ENCODE measurements at places on chromosomes 1 and 21.

- DNase-seq = no peak
These were observed 2.6 kb downstream of the SLAMF8 start for GRCh38 chr1:159829273-159829634.

GRCh38 chr1:27001570-27002360 is 8.3 kb downstream of the TRNP1 start:
- no peak for DNase-seq

- no peak for DNase-seq
These were observed 78.6 kb upstream of the SLC44A3 start for GRCh38 chr1:94741510-94741909.

DNA sequence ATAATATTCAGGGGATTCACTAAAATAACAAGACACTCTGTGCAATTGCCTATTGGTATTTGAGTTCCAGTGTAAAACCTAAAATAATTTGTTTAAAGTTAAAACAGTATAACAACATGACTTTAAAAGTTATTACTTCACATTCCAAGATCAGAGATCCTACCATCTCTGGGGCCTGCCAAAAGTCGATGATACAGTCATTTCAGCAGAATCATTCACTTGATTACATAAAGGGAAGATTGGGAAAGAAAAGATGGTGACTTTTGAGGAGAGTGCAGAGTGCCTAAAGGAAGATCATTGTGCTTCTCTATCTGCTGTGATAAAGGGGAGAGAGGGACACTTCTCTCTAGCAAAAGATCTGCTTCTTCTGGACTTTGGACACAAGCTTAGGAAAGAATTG is 784.4 kb upstream of the ADGRL4 start:
- DNase-seq = no peak

GRCh38 chr1:240242601-240243144 is 151.0 kb downstream of the FMN2 start:
- no peak for DNase-seq

- peak; percentile 76 for DNase-seq
These were observed 50.1 kb downstream of the TIAM1 start for GRCh38 chr21:31293986-31294385.

- no peak for DNase-seq
These were observed 31.2 kb upstream of the COQ8A start for GRCh38 chr1:226908913-226909312.

- no peak for DNase-seq
These were observed 33.6 kb upstream of the CTSK start for GRCh38 chr1:150841626-150842025.

DNA sequence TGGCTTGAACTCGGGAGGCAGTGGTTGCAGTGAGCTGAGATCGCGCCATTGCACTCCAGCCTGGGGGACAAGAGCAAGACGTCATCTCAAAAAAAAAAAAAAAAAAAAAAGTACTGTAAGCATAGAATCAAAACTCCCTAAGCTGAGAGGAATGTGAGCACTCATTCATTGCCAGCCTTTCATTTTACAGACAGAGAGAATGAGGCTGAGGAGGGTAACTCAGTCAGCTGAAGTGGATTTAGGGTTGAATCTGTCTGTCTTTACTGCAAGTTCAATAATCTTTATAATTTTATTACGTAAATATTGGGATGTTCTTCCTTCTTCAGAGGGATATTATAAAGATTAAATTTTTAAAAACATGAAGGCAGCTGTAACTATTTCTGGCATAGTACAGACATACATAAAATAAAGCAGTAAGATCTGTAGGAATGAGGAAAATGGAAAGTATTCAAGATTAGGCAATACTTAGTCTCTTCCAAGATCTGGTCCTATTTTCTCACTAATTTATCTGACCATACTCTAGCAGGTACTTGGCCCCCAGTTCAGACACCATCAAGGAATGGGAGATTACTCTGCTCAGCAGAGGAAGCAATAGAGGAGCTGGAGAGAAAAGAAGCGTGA is 24.1 kb upstream of the MNDA start:
- DNase-seq = no peak

- no peak for DNase-seq
These were observed 3.7 kb upstream of the WDR47 start for GRCh38 chr1:109045595-109045994.

- no peak for DNase-seq
These were observed 687.2 kb downstream of the MATN1 start for GRCh38 chr1:30036229-30036547.

- no peak for DNase-seq
These were observed 20.7 kb downstream of the ITGB2 start for GRCh38 chr21:44899768-44900558.

DNA sequence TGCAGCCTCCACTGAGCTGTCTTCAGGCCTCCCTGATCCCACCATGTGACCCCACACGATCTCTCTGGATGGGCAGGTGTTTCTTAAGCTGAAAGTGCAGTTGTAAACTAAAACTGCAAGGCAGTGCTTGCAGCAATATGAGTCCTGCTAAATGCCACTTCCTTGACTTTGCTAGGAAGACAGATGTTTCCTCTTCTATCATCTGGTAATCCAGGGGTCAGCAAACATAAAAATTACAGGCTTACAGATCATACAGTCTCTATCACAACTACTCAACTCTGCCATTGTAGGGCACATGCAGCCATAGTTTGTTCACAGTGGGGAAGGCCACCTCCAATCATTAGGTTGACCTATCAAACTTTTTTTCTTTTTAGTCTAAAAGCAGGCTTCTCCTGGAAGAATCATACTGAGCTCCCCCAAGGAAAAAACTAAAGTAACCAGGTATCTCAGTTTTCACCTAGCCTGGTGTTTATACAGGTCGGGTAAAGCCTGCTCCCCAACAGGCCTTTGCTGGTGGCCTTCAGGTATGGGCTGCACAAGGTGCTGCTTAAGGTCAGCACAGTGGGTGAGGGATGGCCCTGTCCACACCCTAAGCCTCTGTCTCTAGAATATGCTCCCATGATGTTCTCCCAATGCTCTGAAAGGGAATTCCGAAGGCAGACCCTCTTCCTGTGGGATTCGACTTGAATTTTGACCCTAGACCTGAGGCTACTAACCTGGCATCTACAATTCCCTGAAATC is 10.8 kb downstream of the ABCA4 start:
- DNase-seq = no peak

- no peak for DNase-seq
These were observed 479.2 kb upstream of the USP24 start for GRCh38 chr1:55694310-55694801.

- peak; percentile 63 for DNase-seq
These were observed 6.8 kb downstream of the JMJD4 start for GRCh38 chr1:227728059-227728891.

- DNase-seq = no peak
These were observed 100.9 kb downstream of the PEX14 start for GRCh38 chr1:10575616-10576015.

DNA sequence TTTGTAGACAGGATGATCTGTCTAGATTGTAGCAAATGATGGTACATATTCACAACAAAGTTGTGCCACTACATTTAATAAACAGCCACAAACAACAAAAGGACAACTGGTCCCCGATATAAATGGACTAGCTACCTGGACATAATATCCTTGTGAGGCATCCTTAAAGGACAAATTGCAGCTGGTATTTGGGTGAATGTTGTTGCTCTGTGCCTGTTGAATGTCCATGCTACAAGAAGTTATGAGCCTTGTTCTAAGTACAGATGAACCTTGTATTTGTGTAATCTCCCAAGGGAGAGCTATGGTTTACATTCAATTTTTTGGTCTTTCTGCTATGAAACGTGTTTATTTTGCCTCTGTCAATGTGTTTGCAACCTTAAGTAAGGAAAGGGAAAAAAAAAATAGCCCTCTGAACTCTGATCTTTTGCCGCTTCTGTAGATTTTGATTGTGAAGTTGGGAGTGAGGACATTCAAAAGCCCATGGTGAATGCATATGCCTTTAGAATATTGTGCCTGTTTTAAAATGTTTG is 26.5 kb downstream of the SFT2D2 start:
- DNase-seq = no peak

- no peak for DNase-seq
These were observed 33.5 kb downstream of the DMAP1 start for GRCh38 chr1:44246806-44247205.

DNA sequence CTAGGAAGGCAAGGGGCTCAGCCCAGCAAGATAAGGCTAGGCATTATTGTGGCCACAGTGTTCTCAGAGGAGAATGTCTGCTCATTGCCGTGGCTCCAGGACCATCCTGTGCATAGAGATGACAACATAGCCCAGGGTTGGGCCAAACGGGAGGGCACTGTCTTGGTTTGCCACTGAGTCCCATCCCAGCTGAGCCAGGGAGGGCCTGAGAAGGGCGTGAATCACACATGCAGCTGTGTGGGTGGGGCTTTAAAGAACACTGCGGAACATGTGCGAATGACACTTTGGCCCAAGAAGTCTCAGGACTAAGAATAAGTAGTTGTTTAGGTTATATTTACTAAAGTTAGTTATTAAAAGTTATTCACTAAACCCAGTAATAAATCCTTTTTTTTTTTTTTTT is 18.5 kb downstream of the CHAF1B start:
- DNase-seq = no peak

GRCh38 chr1:86756062-86756406 is 51.7 kb downstream of the SH3GLB1 start:
- DNase-seq = no peak

DNA sequence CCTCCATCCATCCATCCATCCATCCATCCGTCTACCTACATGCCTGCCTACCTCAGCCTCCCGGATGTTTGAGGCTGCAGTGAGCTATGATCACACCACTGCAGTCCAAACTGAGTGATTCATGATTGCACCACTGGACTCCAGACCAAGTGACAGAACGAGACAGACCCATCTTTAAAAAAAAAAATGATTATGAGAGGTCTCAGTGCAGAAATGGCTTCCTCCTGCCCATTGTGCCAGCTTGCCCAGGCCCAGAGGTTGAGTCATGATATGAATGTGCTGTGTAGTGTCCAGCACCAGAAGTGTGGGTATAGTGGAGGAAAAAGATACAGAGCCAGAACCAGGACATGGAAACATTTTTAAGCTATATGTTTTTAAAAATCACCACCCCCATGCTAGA is 149.9 kb downstream of the KIF26B start:
- no peak for DNase-seq

DNA sequence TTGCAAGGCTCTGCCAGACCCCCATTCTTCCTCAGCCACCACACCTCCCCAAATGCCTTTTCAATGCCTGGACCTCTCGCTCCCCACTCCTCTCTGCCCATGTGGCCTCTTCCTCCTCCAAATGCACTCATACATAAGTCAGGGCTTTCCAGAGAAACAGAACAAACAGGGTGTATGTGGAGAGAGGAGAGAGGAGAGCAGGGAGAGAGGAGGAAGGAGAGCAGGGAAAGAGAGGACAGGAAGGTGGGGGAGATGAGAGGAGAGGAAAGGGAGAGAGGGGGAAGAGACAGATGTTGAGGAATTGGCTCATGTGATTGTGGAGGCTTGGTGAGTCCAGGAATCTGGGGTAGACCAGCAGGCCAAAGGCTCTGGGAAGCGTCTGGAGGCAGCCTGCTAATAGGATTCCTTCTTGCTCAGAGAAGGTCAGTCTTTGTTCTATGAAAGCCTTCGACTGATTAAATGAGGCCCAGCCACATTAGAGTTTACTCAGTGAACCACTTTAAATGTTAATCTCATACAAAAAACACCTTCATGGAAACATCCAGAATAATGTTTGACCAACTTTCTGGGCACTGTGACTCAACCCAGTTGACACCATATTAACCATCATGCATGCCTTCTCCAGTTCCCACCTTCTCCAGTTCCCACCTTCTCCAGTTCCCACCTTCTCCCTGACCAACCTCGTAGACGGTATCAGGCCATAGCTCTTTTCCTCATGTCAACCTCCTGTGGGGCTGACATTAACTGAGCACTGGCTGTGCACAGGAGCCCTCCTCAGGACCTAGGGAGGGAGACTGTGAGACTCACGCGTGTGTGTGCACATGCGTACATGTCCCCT is 11.3 kb upstream of the LGR6 start:
- no peak for DNase-seq

GRCh38 chr1:226874579-226875425 is 4.4 kb downstream of the PSEN2 start:
- no peak for DNase-seq

DNA sequence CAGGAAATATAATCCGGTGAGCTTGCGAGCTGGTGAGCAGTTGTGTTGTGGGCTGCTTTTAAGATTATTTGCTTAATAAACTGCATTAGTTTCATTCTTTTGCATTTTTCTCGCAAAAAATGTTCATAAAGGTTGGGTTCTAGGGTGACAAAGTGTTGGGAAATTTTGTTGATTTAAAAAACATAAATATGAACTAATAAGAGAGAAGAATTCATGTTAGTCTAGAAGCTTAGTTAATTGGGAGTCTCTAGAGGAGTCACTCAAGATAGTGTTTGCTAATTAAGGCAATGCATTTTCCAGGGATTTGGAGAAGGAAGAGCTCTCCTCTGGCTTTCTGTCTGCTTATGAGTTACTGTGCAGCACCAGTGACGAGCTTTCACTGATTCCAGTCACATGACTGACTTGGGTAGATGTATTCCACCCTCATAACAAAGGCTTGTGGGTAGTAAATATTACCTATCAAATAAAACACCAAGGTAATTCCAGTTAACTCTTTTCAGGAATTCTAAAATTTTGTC is 417.0 kb downstream of the PTBP2 start:
- no peak for DNase-seq

DNA sequence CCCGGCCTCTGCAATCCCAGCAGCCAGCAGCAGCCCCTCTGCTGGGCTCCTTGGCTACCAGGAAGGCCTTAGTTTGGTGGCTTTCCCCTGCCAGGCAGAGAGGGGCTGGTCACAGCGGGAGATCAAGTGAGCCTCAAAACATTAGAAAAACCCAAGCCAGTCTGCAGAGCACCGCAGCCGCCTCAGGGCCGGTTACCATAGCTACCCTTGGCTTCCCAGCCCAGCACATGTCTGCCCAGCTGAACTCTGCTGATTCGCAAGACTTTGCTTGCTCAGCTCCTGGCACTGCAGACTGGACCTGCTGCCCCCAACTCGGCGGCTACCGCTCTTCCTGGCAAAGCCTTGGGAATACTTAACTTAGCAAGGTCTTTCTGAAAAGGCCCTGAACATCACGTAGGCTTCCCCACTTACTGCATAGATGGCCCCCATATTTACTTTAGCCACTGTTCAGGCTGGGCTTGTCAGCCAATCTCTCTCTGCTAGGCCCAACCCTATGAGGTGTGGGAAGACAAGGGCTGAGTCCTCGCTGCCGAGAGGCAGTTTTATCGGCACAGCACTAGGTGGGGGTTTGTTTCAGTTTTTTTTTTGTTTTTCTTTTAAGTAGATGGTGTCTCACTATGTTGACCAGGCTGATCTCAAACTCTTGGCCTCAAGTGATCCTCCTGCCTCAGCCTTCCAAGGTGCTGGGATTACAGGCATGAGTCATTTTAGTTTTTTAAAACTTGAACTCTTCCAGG is 28.6 kb upstream of the PLEKHG5 start:
- no peak for DNase-seq

- DNase-seq = no peak
These were observed 40.7 kb upstream of the EYA3 start for GRCh38 chr1:28129150-28129549.

Measured in activated naive CD4-positive, alpha-beta T cell treated with anti-CD3 and anti-CD28 coated beads, Interleukin-2, amount 50 U/mL, for 16 hours (primary cell).